A549 treated with ZK216348 at 1 μM for 4 hours (cell line): ENCODE measurements at places on chromosomes 1 and 21. TPM values are rescaled to one million over a fixed set of nuclear protein-coding genes. Genes with fewer than 3 reads are reported as not detected.

Gene AMY2A
- not detected in 5 replicates for total RNA-seq

Gene FAM163A
- not detected in 5 replicates for total RNA-seq

Gene IFNGR2
- total RNA-seq, result 47.0 to 57.9 TPM (median 54.6 TPM) in 5 replicates

Gene IRF6
- 0.05 to 0.18 TPM (median 0.17 TPM) in 5 replicates for total RNA-seq

Gene AMIGO1
- 1.1 to 1.6 TPM (median 1.1 TPM) in 5 replicates for total RNA-seq

Gene CYP4A11
- not detected in 5 replicates for total RNA-seq

Gene ACTA1
- 0.09 to 0.46 TPM (median 0.14 TPM) in 3 of 5 replicates, not detected in the others for total RNA-seq

Gene OR2L13
- not detected in 5 replicates for total RNA-seq

Gene DDR2
- total RNA-seq, result 0.31 to 0.68 TPM (median 0.47 TPM) in 5 replicates

Gene FCMR
- total RNA-seq, result 4.5 to 7.0 TPM (median 4.8 TPM) in 5 replicates

Gene PLA2G2A
- total RNA-seq, result not detected in 5 replicates

Gene UBE2U
- not detected in 5 replicates for total RNA-seq

Gene CYP2J2
- total RNA-seq, result 0.08 TPM in 1 of 5 replicates, not detected in the others

Gene LCE2B
- total RNA-seq, result not detected in 5 replicates

Gene CYP4A22
- not detected in 5 replicates for total RNA-seq

Gene PROK1
- not detected in 5 replicates for total RNA-seq

Gene STYXL2
- not detected in 5 replicates for total RNA-seq

Gene SLAMF9
- total RNA-seq, result 0.19 to 0.75 TPM (median 0.39 TPM) in 4 of 5 replicates, not detected in the other

Gene ASTN1
- total RNA-seq, result not detected in 5 replicates

Gene C1QA
- not detected in 5 replicates for total RNA-seq

Gene ATP1A2
- total RNA-seq, result 0.12 to 0.14 TPM (median 0.13 TPM) in 3 of 5 replicates, not detected in the others

Gene SLC9C2
- total RNA-seq, result not detected in 5 replicates

Gene MATN1
- 0.06 TPM in 1 of 5 replicates, not detected in the others for total RNA-seq

Gene SPATA17
- 2.0 to 4.2 TPM (median 2.6 TPM) in 5 replicates for total RNA-seq

Gene CD58
- total RNA-seq, result 11.7 to 24.1 TPM (median 21.9 TPM) in 5 replicates

Gene ZSWIM5
- total RNA-seq, result 0.35 to 0.62 TPM (median 0.53 TPM) in 5 replicates

Gene RAP1GAP
- 7.1 to 13.2 TPM (median 12.7 TPM) in 5 replicates for total RNA-seq

Gene DMBX1
- total RNA-seq, result 0.51 to 1.2 TPM (median 0.99 TPM) in 5 replicates

Gene PRAMEF4
- not detected in 5 replicates for total RNA-seq

Gene TBX19
- total RNA-seq, result 0.65 to 0.80 TPM (median 0.73 TPM) in 5 replicates

Gene FHAD1
- 0.66 to 1.6 TPM (median 0.86 TPM) in 5 replicates for total RNA-seq

Gene PDC
- not detected in 5 replicates for total RNA-seq

Gene FCGR1A
- total RNA-seq, result not detected in 5 replicates

Gene AMPD1
- total RNA-seq, result 0.32 TPM in 1 of 5 replicates, not detected in the others

Gene CHI3L2
- 0.32 to 0.83 TPM (median 0.41 TPM) in 5 replicates for total RNA-seq

Gene S100A2
- total RNA-seq, result 19.1 to 29.3 TPM (median 27.2 TPM) in 5 replicates

Gene PODN
- total RNA-seq, result not detected in 5 replicates

Gene PGLYRP3
- not detected in 5 replicates for total RNA-seq

Gene ICOSLG
- 2.0 to 3.6 TPM (median 3.2 TPM) in 5 replicates for total RNA-seq

Gene RPS6KA1
- 14.8 to 17.9 TPM (median 16.5 TPM) in 5 replicates for total RNA-seq

Gene PCP4
- not detected in 5 replicates for total RNA-seq
